ENCODE measurements at places on chromosomes 2 and 18.
A peak's percentile ranks its signal among the peaks of the same experiment; 100 is the strongest.

DNA sequence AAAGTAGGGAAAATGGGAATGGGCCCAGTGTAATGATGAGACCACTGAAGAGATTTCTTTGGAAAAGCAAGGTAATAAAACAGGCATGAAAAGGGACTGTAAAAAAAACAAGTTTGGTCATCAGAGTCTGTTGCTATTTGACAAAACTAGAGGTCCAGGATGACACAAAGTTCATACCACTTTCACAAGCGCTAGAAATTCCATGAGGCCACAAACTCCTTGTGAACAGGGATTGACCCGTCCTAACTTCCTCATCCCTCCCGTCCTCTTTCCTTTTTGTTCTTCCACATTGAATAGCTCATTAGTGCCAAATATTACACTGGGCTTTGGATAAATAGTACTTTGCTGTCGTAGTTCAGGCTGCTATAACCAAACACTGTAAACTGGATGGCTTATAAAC is 188.8 kb upstream of the EPC2 start:
- no peak for DNase-seq

DNA sequence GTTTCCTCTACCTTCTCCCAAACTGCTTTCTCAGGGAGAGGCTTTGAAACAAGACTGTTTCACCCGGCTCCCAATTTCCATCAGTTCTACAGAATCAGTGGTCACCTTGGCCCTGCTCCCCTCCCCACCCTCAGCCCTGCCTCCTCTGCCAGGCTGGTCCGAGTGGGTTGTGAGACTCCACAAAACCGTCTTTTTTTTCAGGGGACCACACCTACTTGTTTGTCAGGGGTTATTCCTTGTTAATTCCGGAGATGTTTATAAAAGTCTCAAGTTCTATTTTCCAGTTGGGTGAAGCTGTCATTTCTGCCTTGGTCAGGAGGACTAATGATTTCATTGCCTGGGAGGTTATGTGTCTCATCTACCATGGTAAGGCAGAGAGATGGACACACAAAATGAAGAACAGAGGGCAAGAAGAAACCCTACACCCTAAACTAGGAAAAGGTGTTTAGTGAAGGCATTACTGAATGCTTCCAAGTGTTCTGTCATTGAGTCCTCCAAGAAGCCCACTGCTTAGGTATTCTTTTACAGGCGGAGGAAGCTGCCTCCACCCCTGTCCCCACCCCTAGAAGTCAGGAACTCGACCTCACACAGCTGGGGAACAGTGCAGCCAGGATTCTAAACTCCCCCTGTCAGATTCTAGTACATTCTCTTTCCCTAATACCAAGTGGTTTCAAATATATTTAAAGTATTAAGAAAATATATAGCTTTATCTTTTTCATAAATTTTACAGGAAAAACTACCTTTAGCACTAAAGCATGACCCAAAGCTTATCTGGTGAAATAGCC is 46.3 kb downstream of the COPS8 start:
- no peak for DNase-seq

DNA sequence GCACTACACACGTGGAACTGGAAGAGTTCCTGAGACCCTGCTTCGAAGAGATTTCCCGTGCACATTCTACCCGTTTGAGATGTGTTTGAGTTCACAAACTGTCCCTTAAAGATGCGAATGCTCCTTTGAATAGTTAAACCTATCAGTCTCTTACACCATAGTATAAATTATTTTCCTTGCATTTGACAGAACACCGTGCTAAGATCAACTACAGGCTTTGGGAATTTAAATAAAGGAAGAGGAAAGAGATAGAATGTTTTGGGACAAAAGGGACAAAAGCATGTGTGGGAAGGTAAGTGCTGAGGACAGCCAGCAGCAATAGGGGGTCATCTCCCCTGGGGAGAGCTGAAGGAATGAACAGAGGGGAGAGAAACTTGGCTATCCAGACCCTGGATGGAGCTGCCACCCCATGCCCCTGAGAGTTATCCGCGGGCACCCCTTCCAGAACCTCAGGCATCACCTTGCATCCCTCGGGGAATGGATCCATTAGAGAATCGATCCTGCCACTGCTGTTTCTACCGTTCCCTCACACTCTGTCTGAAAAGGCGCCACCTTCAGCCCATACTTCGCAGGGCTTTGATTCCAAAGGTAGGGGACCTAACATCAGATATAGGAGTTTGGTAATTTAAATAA is 888 bp upstream of the ADCY3 start:
- no peak for DNase-seq

DNA sequence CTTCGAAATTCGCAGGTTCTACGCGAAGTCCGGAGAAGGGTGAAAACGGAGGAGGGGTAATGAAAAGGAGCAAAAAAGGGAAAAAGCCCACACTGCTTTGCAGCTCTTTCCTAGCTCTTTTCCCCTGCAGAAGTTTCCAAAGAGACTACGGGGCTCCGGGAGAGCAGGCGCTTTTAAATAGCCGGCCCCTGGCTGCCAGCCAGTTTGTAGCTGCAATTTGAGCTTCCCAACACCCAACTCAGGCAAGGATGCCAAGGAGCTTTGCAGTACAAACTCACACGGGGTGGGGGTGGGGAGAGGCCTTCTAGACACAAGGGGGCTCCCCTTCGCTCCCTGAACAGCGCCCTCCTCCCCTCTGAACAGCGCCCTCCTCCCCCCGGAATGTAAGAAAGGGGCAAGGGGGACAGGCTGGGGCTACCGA is at the start of gene IGFBP5:
IGFBP5 (minus strand) TSS at position 149 of the 421 bp plus-strand sequence. CDS start 774 bp downstream, outside the sequence.
- DNase-seq, result no peak

- no peak for DNase-seq
Measured at GRCh38 chr18:22822024-22822423, 111.1 kb upstream of the RBBP8 start.

DNA sequence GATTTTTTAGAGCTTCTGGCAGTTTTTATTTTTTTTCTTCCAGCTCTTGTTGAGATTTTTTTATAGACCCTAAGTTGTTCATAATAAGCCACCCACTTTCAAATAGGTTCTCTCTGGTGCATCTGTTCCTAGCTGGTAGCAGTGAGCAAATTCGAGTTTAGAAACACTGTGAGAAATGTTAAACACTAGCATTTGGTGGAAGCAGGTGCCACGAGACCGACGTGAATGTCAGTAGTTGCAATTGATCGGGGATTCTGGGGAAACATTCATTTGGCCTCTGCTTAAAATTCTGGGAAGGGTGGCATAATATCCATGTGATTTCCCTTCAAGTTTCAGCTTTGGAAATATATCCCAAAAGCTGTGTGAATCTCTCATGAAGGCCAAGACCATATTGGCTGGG is 435.0 kb downstream of the RNF144A start:
- no peak for DNase-seq

DNA sequence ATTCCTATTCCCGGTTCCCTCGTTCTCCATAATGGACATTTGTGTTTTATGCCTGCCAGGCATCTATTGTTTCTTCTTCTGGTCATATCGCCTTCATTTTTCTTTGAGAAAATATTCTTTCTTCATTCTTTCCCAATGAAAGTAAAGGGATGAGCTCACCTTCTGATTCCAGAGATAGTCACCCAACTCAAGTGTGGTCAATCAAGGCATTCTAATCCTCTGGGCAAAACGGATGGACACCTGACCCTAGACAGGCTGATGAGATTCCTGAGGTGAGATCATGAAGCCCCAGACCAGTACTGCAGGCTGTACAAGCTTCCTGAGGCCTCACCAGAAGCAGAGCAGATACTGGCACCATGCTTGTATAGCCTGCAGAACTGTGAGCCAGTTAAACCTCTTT is 52.8 kb downstream of the GAD1 start:
- no peak for DNase-seq

- no peak for DNase-seq
Measured at GRCh38 chr2:97808816-97809215, 95.4 kb downstream of the ZAP70 start.

DNA sequence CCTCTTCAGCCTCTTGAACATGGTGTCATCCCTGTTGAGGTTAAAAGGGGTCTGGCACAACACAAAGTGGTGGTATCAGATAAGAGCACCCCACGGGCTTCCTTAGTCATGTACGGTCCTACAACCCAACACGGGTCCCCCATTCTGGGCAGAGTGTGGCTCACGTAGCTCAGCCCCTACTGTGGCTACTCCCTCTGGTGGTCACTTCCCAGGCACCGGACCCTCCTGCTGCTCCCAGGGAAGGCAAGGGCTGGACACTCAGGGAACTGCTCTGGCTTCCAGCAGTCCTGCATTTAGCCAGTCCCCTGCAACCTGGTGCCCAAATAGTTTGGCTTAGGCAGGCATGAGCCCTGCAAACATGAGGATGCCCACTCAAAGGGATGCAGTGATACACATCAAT is 58.6 kb downstream of the GALNT14 start:
- DNase-seq, result no peak

- no peak for DNase-seq
Measured at GRCh38 chr2:167134381-167135072, 246.2 kb downstream of the XIRP2 start.

GRCh38 chr2:73830871-73831401 is 2.2 kb downstream of the STAMBP start:
- DNase-seq, result peak; percentile 33

GRCh38 chr2:151841047-151841424 is 12.8 kb upstream of the ARL5A start:
- no peak for DNase-seq

GRCh38 chr18:12299862-12300261 is 8.2 kb upstream of the TUBB6 start:
- DNase-seq, result no peak

DNA sequence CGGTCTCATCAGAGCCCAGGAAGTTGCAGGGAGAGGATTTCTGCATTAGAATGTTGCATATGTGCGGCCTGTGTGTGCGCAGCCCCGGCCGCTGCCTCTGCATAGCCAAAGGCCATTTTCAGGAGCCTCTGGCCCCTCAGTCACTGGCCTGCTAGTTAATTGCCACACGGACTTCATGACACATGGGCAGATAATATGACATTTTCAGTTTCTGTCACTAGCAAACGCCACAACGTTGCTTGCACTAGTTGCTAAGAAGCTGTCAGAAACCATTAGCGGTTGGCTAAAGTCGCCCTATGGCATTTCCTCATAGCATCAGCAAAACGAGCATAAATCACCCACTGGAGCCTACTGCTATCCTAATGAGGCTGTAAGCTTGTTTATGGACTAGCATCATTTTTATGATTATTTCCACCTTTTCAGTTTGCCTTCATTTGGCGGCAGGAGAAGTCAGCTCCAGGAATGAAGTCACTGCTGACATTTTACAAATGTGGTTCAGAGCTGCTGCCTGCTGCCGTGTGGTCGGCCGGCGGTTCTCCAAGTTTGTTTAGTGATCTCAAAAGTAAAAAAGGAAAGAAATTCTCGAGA is 73.7 kb downstream of the MEIS1 start:
- no peak for DNase-seq

GRCh38 chr18:13366962-13367892 is 148.7 kb downstream of the LDLRAD4 start:
- no peak for DNase-seq

- no peak for DNase-seq
Measured at GRCh38 chr2:152089238-152089637, 9.6 kb downstream of the CACNB4 start.

- no peak for DNase-seq
Measured at GRCh38 chr2:118822015-118822414, 25.4 kb downstream of the EN1 start.

DNA sequence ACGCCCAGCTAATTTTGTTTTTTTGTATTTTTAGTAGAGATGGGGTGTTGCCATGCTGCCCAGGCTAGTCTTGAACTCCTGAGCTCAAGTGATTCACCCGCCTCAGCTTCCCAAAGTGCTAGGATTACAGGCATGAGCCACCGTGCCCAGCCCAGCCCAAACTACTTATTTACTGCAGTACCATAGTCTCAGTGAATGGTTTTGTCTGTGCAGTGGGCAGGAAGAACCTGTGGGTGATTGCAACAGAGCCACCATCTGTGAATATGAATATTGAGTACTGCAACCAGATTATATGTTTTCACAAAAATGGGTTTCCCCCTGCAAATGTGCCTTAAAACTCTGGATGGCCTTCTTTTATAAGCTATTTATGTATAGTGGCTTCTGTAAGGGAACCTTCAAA is 9.1 kb downstream of the MPPE1 start:
- no peak for DNase-seq

DNA sequence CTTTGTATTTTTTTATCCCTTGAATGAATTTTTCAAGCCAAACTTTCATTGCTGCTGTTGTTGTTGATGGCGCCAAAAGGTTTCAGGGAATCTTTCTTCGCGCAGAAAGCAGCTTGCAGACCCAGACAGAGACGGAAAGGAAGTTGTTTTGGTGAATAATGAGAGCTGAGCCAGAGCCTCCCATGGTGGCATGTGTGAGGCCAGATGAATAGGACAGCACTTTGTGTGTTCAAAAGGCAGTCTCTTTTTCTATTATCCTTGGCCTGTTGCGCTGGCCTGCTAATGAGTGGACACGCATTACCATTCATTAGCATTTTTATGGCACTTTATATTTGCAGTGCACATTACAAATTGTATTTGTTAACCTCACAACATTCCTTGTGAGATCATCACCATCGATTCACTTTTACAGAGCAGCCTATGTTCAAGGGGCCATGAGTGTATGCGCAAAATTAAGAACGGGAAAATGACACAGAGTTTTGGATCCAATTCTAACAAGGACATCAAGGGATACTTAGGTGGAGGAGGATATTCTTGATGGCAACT is 754.7 kb downstream of the BCL11A start:
- DNase-seq, result no peak

DNA sequence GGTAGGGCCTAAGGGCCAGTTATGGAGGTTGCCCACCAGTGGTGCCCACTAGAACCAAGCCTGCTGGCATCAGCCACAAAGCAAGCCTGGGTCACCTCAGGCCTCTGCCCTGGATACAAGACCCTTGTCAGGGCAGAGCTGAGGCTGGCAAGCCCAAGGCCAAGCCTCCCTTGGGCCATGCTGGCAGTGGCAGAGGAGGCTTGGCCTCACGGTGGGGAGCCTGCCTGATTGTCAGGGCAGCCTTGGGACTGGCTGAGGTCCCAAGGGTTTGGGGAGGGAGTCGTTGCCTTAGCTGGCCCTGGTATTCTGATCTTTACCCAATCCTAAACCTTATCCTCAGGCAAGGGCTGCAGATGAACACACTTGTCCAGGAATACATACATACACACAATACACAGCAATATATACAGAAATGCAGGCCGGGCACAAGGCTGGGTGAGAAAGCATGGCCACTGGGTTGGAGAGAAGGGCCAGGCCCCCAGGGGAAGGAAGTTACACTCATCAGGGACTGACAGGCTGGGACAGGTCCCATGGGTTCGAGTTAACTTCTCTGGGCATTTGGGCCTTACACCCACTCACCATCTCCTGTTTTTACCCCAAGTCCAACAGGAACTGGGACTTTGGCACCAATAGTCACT is 21.0 kb downstream of the CCT7 start:
- DNase-seq, result no peak

GRCh38 chr18:33901894-33902512 is 322.7 kb downstream of the NOL4 start:
- no peak for DNase-seq

- no peak for DNase-seq
Measured at GRCh38 chr18:48817021-48817461, 133.7 kb downstream of the SMAD7 start.

- DNase-seq, result no peak
Measured at GRCh38 chr2:189500456-189501160, 59.3 kb downstream of the WDR75 start.

DNA sequence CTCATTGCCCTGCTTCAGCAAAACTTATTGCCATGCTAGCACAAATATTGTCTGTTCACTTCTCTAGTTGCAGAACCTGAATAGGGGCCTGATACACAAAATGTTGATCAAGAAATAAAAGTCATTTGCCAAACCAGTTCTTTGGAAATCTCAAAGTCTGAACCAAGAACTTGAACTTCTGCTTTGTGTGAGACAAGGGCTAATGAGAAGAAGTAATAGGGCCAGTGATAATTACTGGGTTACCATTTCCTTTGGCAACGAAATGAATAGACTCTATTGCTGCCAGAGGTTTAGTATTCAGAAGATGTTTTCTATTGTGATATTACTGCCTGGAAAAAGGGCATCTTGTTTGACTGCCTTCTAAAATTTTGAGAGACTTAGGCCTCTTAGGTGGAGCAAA is 35.0 kb downstream of the TMEFF2 start:
- DNase-seq, result no peak

All from CD4-positive, alpha-beta T cell treated with Interleukin-6 at 100 ng/mL for 8 hours (primary cell).